ENCODE measurements at places on chromosomes 11 and 22.

DNA sequence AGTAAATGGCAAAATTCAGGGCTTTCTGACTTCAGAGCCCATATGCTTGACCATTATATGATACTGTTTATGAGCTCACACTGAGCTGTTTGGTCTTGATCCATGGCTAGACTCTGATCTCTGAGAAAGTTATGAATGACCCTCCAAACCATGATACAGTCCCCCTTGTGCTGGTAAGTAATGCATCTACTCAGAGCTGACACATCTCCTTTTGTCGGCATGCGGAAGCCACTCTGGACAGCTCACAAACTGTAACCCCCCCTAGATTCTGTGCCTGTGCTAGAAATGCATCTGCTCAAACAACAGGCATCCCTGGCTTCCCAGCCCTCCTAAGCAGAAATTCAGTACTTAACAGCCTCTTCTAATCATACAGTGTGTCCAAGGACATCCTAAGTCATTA, 150.8 kb upstream of the RAG2 start:
- no peak for DNase-seq

- no peak for DNase-seq
Observed at GRCh38 chr22:20431511-20432192, 6.0 kb downstream of the SCARF2 start.

DNA sequence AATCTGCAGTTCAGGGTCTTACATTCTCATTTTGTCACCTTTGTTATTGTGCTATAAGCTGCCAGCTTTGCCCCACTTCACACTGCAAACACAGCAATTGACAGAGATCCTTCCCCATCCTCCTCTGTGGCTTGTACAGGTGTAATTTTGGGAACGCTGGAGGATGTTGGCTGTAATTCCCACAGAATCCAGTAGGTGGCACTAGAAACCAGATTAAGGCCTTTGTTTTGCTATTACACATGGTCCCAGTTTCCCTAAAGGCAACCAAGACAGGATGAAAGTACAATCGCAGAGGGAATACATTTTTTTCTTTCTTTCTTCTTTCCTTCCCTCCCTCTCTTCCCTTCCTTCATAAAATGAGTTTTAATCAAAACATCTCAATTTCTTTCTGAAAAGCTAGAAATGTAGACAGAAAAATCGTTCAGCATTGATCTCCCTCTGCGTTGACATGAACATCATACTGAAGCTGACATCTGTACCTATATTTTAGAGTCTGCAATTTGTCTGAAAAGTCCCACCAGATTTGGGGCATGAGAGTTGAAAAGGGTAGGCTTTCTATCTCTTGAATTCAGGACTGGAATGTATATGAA, 21.3 kb upstream of the NELL1 start:
- peak; percentile 49 for DNase-seq

GRCh38 chr11:96055706-96056387, 131.9 kb upstream of the MTMR2 start:
- DNase-seq: no peak

DNA sequence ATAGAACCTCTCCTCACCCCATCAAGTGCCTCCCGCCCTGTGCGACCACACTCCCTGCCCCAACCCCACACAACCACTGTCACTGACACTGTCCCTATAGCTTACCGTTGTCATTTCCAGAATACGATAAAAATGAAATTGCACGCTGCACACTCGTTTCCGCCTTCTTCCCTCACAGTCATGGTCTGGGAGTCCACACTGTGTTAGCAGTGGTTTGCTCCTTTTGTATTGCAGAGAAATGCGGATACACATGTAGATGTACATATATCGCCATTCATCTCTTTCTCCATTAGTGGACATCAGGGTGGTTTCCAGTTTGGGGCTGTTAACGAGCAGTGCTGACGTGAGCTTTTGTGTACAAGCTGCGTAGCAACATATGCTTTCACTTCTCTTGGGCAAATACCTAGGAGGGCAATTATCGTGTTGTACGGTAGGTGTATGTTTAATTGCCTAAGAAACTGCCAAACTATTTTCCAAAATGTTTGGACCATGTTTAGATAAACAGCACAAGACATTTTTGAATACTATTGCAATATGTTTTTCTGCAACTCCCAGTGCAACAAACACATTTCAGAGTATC, 59.2 kb upstream of the CD5 start:
- DNase-seq: peak; percentile 83

- DNase-seq: no peak
Observed at GRCh38 chr11:16412525-16413172, 56.3 kb upstream of the SOX6 start.

GRCh38 chr22:25386538-25386884, 167.1 kb downstream of the CRYBB2 start:
- DNase-seq: no peak

GRCh38 chr11:76670485-76671236, at the start of gene LRRC32:
TSS of gene LRRC32 (minus strand) at chr11:76670747. CDS start at chr11:76665954, 4,793 bp downstream.
- DNase-seq: peak; percentile 40

GRCh38 chr11:69292221-69292648, 1.7 kb upstream of the MYEOV start:
- peak; percentile 56 for DNase-seq

DNA sequence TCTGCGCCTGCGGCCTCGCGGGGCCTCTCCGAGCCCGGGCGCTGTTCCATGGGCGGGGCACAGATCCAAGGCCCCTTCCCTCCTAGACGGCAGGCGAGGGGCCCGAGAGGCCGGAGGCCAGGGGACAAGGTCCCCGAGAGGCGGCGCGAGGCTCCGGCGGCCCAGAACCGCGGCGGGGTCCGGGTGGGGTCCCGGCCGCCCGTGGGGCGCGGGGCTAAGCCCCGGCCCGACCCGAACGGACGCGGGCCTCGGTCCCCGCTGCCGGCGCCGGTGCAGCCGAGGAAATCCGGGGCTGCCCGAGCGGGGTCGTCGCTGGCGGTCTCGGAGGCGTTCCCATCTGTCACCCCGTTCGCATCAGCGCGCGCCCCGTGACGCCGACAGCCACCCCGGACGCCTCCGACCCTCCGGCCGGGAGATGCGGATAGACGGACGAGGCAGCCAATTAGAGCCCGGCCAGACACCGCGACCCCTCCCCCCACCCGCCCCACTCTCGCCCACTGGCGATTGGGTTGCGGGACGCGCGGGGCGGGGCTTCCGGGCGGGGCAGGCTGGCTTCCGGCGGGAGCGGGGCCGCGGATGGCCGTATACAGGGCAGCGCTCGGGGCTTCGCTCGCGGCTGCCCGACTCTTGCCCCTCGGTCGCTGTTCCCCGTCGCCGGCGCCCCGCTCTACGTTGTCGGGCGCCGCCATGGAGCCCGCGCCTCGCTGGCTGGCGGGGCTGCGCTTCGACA, at the start of gene SELENOO:
TSS of gene SELENOO (plus strand) at position 551 of the 730 bp plus-strand sequence. CDS start at position 577, 26 bp downstream.
- DNase-seq: peak; percentile 94

- no peak for DNase-seq
Observed at GRCh38 chr11:870127-870413, 27.4 kb downstream of the TSPAN4 start.

DNA sequence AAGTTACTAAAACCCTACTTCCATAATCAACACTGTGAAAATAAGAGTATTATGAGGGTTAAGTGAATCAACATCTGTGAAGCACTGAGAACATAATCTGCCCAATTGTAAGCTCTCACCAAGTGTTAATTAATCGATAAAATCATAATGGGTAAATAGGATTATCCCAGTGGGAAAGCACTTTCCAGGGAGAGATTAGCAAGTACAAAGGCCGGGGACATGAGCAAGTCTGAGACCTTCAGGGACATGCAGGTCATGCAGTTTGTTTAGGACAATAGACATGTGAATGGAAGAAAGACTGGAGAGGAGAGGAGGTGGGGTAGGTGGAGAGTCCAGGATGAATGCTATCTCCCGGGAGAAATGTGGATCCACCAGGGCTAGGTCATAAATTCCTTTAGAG, 57.8 kb upstream of the FIBIN start:
- no peak for DNase-seq

DNA sequence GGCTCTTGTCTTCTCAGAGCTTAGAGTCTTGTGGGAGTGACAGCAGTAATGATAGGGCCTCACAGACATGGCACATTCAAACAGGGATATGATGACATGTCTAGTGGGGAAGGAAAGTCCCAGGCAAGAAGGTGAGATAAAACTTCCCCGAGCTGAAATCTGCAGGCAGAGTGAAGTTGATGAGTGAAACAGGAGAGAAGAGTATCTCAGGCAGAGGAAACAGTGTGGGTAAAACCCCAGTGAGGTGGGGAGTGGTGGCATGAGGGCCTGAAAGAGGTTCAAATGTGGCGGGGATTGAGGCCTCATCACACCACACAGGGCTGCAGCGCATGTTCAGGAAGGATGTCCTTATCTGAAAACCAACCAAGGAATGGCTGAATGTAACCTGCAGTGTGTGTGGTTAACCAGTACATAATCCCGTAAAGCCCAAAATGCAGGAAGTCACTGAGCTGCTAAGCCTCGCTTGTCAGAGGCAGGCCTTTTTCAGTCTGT, 153.8 kb upstream of the E2F8 start:
- no peak for DNase-seq

All from CD4-positive, alpha-beta T cell treated with Interleukin-17A for 1 hour (primary cell).